ENCODE measurements at places on chromosomes 13 and 19.

GRCh38 chr13:98496966-98497365 lies 79.9 kb downstream of the STK24 start:
- DNase-seq, result no peak

- no peak for DNase-seq
Observed at GRCh38 chr13:79936368-79937136, 404.4 kb downstream of the SPRY2 start.

DNA sequence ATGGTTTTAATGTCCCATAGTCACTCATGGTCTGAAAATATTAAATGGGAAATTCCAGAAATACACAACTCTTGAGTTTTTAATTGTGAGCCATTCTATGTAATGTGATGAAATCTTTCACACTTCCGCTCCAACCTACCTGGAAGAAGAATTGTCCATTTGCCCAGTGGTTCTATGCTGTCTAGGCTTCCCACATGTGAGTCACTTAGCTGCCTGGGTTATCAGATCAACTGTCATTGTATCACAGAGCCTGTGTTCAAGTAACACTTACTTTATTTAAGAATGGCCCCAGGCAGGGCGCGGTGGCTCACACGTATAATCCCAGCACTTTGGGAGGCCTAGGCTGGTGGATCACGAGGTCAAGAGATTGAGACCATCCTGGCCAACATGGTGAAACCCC lies 1450.5 kb downstream of the EFNB2 start:
- no peak for DNase-seq

- DNase-seq, result no peak
Observed at GRCh38 chr13:51045451-51045850, 65.6 kb downstream of the C13orf42 start.

GRCh38 chr19:35093430-35093829 lies 22.2 kb upstream of the FXYD3 start:
- no peak for DNase-seq

- DNase-seq, result no peak
Observed at GRCh38 chr13:98315466-98315865, 138.4 kb upstream of the RNF113B start.

DNA sequence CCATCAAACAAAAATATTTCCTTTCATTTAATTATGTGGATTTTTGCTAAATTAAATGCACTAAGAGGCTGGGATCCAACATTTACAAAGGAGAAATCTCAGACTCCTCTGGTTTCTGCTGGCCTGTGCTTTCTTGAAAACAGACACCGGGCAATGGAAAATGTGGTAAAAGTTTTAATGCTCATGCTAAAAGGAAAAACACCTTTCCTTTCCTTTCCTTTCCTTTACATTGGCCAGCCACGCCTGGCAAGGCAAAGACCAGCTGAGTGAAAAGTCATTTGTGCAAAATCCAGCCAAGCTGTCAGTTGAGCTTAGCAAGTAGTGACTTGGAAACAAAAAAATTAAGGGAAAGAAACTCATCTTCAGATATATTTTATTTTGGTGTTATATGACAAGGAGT lies 240.3 kb downstream of the LACC1 start:
- no peak for DNase-seq

Data from stimulated activated CD4-positive, alpha-beta T cell treated with anti-CD3 and anti-CD28 coated beads, Interleukin-1b, Interleukin-23, amount 100 ng/mL, for 24 hours (primary cell).